RPMI7951 (cell line): ENCODE measurements at places on chromosomes 12 and 14. TPM values are rescaled to one million over a fixed set of nuclear protein-coding genes. Genes with fewer than 3 reads are reported as not detected.

DNA sequence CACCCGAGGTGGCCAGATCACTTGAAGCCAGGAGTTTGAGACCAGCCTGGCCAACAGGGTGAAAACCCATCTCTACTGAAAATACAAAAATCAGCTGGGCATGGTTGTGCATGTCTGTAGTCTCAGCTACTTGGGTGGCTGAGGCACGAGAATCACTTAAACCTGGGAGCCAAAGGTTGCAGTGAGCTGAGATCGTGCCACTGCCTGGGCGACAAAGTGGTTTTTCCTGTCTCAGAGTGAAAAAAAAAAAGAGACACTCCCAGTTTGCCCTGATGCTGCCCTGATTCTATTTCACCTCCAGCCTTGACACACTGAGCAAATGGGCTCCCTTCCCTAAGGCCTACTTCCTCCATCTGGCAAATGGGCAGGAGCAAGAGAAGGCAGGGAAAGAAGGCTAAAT is 28.5 kb upstream of the PLEK2 start:
- DNase-seq, result no peak

Gene MGAT2
- total RNA-seq, result 62.2 and 73.3 TPM in 2 replicates

DNA sequence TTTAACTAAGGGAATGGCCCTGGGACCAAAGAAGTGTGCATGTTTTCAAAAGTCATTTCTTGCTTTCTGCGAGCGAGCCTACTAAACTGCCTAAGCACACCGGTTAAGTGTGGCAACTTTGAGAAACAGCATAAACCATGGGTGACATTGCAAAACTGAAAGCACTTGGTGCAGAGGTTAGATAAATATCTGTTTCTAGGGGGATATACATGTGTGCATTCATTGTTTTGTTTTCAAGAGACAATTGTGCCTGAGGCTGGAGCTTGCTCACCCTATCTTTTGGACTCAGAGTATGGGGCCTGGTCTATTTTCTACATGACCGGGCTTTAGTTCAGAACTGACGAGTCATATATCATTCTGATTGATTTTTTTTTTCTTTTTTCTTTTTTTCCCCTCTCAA is 923.4 kb downstream of the NRXN3 start:
- DNase-seq, result no peak

- no peak for DNase-seq
These were observed 53.1 kb downstream of the TMEM30B start for GRCh38 chr14:61227884-61228591.

Gene GALNT9
- total RNA-seq, result not detected in 2 replicates
